Spleen (tissue), 13 donors: ENCODE measurements at places on chromosomes 7 and 10.

GRCh38 chr7:141838581-141838980, 2.7 kb downstream of the PRSS37 start:
- no peaks in the 10 kb centered on the region for H3K27me3 ChIP-seq
- H3K4me3 ChIP-seq, result no peak overlapping the region
- no peaks in the 10 kb centered on the region for H3K4me1 ChIP-seq
- no peaks in the 10 kb centered on the region for H3K36me3 ChIP-seq

DNA sequence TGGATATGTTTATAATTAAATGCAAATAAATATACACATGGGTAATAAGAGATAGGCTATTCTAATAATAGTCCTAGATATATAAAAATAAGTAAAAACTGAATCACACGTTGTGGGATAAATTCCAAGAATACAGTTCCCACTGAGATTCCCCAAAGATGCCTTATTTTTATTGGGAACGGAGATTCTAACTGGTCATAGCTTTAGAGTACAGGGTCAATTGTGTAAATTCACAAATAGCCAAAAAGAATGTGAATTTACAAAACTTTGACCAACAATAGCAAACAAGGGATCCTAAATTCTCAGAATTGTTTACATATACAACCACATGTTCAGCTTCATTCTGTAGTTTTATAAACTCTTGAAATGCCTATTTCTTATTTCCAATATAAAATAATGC, 65.0 kb downstream of the VSTM4 start:
- no peak overlapping the region for H3K27ac ChIP-seq
- no peak for DNase-seq
- no peak overlapping the region for H3K4me3 ChIP-seq
- H3K27me3 ChIP-seq, result no peaks in the 10 kb centered on the region

- no peaks in the 10 kb centered on the region for H3K27me3 ChIP-seq
- H3K27ac ChIP-seq, result no peak overlapping the region
- H3K4me1 ChIP-seq, result no peaks in the 10 kb centered on the region
- H3K36me3 ChIP-seq, result no peaks in the 10 kb centered on the region
- DNase-seq, result no peak
- no peak overlapping the region for H3K4me3 ChIP-seq
Observed at GRCh38 chr7:79529214-79529880, 75.9 kb upstream of the MAGI2 start.

DNA sequence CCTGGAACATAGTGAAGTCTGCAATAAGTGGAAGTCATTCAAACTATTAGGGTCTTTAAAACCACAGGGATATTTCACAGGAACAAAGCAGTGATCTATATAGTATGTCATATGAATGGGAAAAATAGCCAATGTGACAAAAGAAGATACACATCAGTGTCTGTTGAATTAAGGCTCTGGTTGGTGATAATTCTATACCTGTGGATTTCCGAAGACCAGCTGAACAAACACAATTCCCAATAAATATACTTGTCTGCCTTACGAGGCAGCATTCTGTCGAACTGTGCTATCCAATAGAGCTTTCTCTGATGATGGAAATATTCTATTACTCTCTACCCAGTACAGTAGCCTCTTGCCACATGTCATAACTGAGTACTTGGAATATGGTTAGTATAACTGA, 55.9 kb upstream of the CAV2 start:
- H3K4me1 ChIP-seq, result no peaks in the 10 kb centered on the region
- H3K27ac ChIP-seq, result no peak overlapping the region
- no peaks in the 10 kb centered on the region for H3K27me3 ChIP-seq
- no peak for DNase-seq
- no peak overlapping the region for H3K4me3 ChIP-seq
- H3K36me3 ChIP-seq, result no peaks in the 10 kb centered on the region

DNA sequence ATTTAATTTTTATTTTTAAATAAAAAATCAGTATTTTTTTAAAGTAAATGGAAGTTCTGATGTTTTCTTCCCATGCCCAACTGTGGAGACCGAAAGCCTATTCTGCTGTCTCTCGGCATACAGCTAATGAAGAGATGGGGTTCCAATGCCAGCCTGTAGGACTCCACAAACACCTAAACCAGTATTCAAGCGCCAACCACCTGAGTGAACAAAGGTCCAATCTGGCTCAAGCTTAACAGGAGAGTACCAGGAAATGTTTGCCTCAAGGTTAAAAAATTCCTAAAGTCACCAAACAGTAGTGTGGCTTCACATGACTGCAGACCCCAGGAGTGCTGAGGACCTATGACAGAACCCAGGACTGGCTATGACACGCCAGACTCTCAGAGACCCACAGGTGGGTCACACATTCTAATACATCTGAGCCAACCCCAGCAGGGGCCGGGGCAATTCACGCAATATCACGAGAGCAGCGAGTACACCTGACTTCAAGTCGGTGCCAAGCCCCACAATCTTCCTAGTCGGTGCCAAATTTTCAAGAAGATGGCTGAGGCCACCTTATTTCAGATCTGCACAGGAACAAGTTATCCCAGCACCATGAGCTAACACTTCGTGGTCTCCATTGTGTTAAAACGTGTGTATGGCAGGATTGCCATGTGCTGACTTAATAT, 31.6 kb downstream of the KIAA1549 start:
- no peak for DNase-seq
- H3K4me1 ChIP-seq, result no peaks in the 10 kb centered on the region
- no peaks in the 10 kb centered on the region for H3K27me3 ChIP-seq
- H3K36me3 ChIP-seq, result no peaks in the 10 kb centered on the region
- no peak overlapping the region for H3K4me3 ChIP-seq

GRCh38 chr7:98762620-98763019, 107.2 kb downstream of the TMEM130 start:
- H3K27ac ChIP-seq, result no peak overlapping the region
- no peak overlapping the region for H3K4me3 ChIP-seq
- no peak for DNase-seq
- no peaks in the 10 kb centered on the region for H3K27me3 ChIP-seq
- H3K36me3 ChIP-seq, result no peaks in the 10 kb centered on the region
- no peaks in the 10 kb centered on the region for H3K4me1 ChIP-seq
